ENCODE measurements at places on chromosomes 2 and 18. TPM values are rescaled to one million over a fixed set of nuclear protein-coding genes. Genes with fewer than 3 reads are reported as not detected.

- peak; percentile 23 for DNase-seq
- H3K27ac ChIP-seq: peak overlapping the region; percentile 97
- peaks cover 21% of the 10 kb centered on the region for H3K4me1 ChIP-seq
- H3K36me3 ChIP-seq: peaks cover 11% of the 10 kb centered on the region
- peak overlapping the region; percentile 75 for H3K4me3 ChIP-seq
Measured at GRCh38 chr2:61670591-61671501, 132.7 kb upstream of the XPO1 start.

DNA sequence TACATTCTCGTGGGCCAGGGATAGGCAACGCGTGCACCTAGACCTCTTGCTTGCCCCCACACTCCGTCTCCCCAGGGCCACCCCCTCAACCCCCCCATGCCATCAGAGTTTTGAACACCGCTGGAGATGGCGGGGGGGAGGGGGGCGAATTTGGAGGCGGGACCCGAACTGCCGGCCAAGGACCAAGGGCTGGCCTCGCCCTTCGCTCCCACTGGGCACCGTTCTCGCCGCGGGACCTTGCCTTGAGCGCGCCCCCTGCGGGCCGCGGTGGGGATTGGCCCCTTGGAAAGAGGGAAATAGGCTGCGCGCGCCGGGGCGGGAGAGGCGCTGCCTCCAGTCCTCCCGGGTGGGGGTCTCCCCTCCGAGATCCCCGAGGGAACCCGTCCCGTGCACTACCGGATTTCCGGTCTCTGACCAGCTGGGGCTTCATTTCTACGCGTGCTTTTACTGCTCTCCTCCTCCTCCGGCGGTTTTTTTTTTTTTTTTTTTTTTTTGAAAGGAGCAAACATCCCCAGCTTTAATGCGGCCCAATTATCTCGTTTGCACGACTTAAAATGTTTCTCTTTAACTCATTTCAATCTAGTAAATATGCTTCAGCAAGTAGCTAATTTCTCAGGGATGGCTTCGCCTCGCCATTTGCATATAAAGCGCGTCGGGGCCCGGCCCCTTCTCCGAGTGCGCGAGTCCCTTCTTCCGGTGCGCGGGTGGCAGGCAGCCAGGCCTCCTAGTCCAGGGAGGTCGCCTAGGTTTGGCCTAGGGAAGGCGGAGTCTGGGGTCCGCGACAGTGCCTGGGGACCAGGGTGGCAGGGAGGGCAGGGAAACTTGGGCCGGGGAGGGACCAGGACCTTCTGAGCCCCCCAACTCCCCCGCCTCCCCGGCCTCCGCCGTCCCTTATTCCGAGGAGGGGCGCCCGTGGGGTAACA, 10.0 kb upstream of the GBX2 start:
- H3K27ac ChIP-seq: no peak overlapping the region
- DNase-seq: peak; percentile 51
- no peaks in the 10 kb centered on the region for H3K4me1 ChIP-seq
- H3K27me3 ChIP-seq: peaks cover 68% of the 10 kb centered on the region
- peaks cover 3% of the 10 kb centered on the region for H3K36me3 ChIP-seq

- H3K4me3 ChIP-seq: no peak overlapping the region
- no peaks in the 10 kb centered on the region for H3K4me1 ChIP-seq
- H3K27me3 ChIP-seq: peaks cover 7% of the 10 kb centered on the region
- H3K27ac ChIP-seq: peak overlapping the region; percentile 3
Measured at GRCh38 chr2:207791579-207792243, 22.0 kb upstream of the FZD5 start.

GRCh38 chr18:46950064-46950656, 32.8 kb downstream of the KATNAL2 start:
- H3K36me3 ChIP-seq: no peaks in the 10 kb centered on the region
- peaks cover 19% of the 10 kb centered on the region for H3K27me3 ChIP-seq

GRCh38 chr2:216829533-216829932, 30.3 kb downstream of the TNP1 start:
- DNase-seq: no peak
- H3K27me3 ChIP-seq: peaks cover 12% of the 10 kb centered on the region
- H3K27ac ChIP-seq: no peak overlapping the region
- H3K36me3 ChIP-seq: no peaks in the 10 kb centered on the region

- no peaks in the 10 kb centered on the region for H3K27me3 ChIP-seq
- no peak for DNase-seq
- no peaks in the 10 kb centered on the region for H3K4me1 ChIP-seq
- H3K36me3 ChIP-seq: no peaks in the 10 kb centered on the region
Measured at GRCh38 chr2:5766561-5766960, 74.4 kb downstream of the SOX11 start.

ZBTB7C gene
- total RNA-seq: 0.05 TPM
